T-cell (primary cell): ENCODE measurements at places on chromosomes 5 and 9.

DNA sequence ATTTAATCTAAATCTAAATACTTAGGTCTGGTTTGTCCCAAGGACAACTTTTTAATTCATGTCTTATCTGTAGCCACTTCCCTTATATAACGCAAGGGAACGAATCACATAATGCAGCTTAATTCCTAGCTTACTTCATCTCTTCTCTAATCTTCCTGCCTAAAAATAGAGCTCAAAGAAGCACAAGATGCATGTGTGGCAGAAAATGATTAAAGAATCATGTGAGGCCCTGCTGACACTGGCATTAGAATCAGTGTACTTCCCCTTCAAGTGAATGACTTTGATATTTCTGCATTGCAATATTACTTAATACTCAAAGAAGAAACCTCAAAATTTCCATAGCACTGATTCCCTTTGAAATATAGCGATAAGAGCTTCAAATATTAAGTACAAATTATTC, 317.9 kb upstream of the FTMT start:
- DNase-seq, result no peak

DNA sequence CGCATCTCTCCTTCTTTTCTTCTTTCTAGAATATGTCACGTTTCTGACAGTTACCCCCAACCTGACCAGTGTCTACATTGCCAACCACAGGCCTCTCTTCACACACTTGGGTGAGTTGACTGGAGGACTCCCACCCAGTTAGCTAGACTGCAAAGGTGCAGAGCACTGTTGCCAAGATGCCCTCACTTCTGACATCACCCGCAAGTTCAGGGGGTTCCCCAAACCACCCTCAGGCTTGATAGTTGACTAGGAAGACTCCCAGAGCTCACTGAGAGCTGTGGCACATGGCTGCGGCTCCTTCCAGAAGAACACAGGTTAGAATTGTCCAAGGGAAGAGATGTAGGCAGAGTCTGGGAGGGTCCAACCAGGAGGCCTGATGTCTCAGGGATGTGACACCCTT, 17.2 kb downstream of the ADAMTS13 start:
- DNase-seq, result no peak

DNA sequence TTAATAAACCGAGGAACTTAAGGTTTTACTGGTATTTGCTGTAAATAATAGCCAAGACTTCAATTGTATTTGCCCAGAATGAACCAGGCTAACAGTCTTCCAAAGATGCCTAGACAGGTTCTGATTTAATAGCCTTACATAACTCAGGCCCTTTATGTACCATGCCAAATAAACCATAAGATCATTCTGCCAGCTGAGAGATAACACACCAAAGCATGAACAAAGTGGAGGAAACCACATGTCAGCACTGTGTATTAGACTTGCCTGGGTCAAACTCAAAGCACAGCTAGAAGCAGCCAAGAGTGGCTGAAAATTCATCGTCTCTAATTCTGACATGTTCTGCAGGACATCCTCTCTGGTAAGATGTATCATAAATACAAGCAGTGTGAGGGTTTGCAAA, 319.3 kb upstream of the ZNF608 start:
- no peak for DNase-seq

DNA sequence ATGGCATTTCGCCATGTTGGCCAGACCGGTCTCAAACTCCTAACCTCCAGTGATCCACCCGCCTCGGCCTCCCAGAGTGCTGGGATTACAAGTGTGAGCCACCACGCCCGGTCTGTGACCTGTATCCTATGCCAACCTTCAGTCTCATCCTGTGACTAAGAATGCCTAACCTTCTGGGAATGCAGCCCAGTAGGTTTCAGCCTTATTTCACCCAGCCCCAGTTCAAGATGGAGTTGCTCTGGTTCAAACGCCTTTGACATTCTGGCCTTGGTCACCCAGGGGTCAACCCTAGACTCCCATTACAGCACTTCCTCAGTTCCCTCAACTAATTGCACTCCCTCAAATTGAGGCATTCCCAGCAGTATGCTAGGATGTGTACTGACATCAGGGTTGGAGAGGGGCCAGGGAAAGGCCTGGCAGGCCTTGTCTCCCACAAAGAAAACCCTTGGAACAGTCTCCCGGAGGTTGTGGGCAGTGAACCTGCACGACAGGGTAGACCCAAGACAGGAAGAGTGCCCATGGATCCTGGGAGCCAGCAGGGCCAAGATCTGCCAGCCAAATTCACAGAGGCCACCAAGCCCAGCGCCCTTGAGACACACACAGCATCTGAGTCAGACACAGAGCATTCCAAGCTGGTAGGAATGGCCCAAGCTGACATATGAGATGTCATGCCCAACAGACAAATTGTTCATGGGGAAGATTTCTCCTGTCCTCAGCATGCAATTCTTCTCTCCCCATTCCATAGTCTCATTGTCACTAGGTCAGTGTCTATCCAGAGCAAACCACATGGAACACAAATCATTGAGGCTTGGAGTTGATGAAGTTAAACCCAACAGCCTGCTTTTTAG, 24.9 kb upstream of the SMU1 start:
- no peak for DNase-seq

GRCh38 chr5:76413746-76414145, 10.7 kb downstream of the IQGAP2 start:
- DNase-seq, result no peak

DNA sequence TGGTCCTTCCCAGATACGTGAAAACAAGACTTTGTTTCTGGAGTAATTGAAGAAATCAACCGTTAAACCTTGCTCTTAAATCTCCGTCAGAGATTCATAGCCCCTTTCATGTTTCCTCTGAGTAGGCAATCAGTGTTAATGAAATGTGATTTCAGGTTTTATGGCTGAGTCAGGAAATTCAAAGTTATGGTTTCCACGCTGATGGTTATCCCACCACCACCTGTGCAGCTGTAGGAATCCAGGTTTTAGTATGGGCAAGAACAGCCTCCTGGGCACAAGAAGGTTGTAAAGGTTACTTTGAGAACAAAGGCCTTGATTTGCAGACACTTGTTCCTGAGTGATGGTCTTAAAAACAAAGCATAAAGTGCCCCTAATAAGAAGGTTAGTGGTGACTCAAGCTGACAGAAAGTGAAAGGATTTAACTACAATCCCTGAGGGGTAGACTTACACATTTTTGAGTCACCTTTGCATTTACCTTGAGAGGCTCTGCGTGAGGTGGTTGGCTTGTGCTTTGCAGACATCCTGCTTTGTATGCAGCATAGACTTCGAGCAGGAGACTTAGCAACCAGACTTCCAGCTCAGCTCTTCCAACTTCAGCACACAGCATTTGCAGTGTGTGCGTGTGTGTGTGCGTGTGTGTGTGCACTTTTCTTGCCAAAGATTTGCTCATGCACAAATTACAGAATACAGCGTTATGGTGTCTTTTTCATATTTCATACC, 159.6 kb downstream of the TLE4 start:
- DNase-seq, result no peak

- no peak for DNase-seq
Observed at GRCh38 chr9:38622288-38622674, 1.9 kb upstream of the ANKRD18A start.

DNA sequence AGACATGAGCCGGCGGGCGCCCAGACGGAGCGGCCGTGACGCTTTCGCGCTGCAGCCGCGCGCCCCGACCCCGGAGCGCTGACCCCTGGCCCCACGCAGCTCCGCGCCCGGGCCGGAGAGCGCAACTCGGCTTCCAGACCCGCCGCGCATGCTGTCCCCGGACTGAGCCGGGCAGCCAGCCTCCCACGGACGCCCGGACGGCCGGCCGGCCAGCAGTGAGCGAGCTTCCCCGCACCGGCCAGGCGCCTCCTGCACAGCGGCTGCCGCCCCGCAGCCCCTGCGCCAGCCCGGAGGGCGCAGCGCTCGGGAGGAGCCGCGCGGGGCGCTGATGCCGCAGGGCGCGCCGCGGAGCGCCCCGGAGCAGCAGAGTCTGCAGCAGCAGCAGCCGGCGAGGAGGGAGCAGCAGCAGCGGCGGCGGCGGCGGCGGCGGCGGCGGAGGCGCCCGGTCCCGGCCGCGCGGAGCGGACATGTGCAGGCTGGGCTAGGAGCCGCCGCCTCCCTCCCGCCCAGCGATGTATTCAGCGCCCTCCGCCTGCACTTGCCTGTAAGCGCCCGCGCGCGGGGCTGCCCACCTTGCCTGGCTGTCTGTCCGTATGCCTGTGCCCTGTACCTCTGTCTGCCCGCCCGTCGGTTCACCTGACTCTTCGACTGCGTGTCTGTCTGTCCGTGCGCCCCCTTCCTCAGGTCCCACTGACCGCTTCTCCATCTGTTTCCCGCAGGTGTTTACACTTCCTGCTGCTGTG, 412 bp downstream of the FGF18 start:
- no peak for DNase-seq

DNA sequence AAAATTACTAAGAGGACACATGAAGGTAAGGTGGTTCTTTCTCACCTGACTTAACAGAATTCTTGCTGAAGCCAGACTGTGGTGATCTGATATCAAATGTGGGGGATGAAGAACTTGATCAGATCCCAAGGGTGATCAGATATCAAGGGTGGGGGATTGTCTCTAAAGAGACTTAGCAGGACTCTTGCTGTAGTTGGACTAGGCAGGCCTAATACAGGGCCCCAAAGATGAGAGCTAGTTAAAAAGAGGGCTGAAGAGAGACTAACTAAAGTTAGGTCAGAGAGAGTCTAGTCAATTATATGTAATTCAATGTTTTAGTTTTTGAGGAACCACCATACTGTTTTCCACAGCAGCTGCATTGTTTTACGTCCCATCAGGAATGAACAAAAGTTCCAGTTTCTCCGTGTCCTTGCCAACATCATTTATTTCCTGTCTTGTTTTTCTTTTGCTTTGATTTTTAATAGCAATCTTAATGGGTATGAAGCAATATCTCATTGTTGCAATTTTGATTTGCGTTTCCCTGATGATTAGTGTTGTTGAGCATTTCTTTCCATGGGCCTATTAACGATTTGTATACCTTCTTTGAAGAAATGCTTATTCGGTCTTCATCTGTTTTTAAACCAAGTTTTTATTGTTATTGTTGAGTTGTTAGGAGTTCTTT, 77.6 kb upstream of the ALDH1A1 start:
- DNase-seq, result no peak

DNA sequence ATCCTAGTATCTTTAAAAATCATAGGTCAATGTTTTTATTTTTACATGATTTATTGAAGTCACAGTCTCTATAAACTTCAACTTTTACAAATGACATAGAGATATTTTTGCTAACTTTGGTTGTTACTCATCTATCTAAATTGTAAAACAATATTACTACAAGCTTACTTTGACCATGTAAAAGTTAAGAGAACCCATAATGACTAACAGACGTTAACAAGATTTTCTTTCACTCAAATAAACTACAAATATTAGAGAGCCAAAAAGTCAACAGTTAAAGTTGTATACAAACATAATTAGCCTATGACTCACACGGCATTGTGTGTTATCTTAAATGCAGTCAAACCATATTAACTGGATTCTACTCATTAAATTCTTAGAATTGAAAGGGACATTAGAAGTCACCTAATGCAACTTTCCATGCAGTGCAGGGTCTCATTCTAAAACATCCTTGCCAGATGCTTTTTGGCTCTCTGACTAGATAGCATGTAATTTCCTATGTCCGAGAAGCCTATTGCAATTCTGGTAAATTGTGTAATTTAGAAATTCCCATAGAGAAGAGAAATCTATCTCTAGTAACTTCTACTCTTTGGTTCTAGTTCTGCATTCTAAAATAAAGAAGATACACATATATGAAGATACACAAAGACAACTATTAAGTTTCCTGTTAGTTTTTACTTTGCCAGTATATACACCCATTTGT, 42.2 kb upstream of the UGT3A2 start:
- DNase-seq, result no peak

DNA sequence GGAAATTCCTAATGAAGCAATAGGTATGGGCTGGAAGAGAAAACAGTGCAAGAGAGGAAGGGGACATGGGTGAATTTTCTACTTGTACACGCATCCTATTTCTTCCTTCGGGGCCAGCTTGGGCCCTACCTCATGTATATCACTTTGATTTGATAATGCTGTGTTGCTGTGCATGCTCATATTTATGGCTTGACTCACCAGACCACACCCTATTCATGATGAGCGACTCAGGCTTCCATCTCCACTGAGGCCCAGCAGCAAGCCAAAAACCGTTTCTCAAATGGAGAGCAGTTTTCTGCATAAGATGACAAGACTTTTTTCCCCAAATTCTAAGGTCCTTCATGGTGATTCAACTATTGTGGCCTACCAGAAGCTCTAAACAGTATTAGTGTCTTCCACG, 2039.1 kb upstream of the CDH9 start:
- no peak for DNase-seq

- no peak for DNase-seq
Observed at GRCh38 chr5:125026867-125027731, 280.7 kb upstream of the ZNF608 start.

DNA sequence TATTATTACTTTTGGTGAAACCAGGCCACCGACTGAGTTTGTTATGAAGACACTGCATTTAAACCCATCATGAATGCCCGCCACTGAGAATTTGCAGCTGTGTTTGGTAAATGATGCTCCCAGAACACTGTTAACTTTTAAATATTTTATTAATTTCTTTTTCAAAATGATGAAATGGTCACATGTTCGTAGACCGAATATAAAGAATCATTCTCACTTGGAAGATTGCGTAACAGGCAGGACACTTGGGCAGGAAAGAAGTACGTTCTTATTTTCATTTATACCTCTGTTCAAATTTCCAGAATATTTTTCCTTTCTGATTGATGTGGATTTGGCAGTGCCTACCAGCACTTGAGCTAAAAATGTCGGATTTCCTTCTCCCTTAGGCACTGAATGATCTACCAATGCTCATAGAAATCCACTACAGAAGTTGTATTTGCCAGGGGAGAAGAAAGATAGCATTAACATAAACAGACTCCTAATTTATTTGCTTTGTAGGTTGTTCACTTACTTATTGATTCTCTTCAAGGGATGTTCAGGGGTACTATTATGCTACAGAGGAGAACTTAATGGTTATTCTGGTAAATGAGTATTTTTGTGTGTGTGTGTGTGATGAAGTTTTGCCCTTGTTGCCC, 13.8 kb downstream of the CYFIP2 start:
- no peak for DNase-seq

- DNase-seq, result no peak
Observed at GRCh38 chr5:149039506-149039905, 23.4 kb downstream of the SH3TC2 start.

DNA sequence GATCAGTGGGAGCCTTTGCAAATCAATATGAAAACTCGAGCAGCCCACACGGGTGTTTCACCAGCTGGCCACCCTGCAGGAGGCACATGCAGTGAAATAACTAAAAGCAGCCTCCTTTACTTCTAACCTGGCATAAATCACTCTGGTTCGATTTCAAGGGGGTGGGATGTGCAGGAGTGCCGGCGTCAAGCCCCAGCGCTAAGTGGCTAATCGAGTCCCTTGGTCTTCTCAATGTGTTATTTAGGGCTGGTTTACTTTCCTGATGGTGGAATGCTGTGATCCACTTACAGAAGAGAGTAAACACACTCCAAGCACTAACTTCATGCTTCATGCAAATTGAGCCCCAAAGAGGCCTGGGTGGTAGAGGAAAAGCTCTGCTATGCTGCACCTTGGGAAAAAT, 109.4 kb downstream of the TMEM174 start:
- no peak for DNase-seq

- DNase-seq, result no peak
Observed at GRCh38 chr5:78597068-78597973, 51.3 kb downstream of the LHFPL2 start.
